Immature natural killer cell (primary cell): ENCODE measurements at places on chromosomes 7 and 10.

DNA sequence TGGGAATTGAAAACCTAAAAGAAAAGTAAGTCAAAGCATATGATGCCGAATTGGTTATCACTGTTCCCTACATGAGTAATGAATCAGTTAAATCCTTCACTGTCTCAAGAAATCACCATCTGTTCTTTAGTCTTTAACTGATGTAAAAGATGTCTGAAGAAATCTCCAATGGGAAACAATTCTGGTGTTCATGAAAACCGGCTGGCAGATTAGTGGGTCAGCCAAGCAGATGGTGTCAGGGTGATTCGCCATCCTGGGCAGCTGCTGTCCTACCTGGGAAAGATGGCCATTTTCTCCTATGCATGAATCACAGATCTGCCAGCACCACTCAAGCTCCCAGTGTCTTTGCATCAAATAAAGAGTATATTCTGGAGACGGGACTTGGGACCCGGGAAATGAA lies 925.2 kb upstream of the GHITM start:
- no peaks in the 10 kb centered on the region for H3K36me3 ChIP-seq
- H3K27me3 ChIP-seq: no peaks in the 10 kb centered on the region
- H3K4me1 ChIP-seq: no peaks in the 10 kb centered on the region
- no peak overlapping the region for H3K4me3 ChIP-seq

GRCh38 chr7:81333004-81333403 lies 414.2 kb upstream of the SEMA3C start:
- DNase-seq: no peak
- H3K4me3 ChIP-seq: no peak overlapping the region
- H3K4me1 ChIP-seq: no peaks in the 10 kb centered on the region

DNA sequence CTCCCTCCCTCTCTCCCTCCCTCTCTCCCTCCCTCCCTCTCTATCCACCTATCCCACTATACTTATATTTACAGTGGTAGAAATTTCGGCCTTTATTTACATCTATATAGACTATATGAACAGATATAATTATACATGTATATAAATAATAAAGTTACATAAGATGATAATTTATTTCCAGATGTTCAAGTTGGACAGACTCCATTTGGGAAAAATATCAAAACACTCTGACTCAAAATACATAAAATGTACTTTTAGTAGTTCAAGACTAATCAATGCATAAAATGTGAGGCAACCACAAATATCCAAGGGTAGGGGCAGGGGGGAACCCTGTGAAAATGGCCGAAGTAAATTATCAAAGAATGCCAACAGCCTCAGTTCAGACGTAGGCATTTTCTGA lies 203.0 kb downstream of the FANK1 start:
- no peak overlapping the region for H3K27ac ChIP-seq
- no peaks in the 10 kb centered on the region for H3K4me1 ChIP-seq
- no peak for DNase-seq
- H3K4me3 ChIP-seq: no peak overlapping the region
- no peaks in the 10 kb centered on the region for H3K36me3 ChIP-seq

DNA sequence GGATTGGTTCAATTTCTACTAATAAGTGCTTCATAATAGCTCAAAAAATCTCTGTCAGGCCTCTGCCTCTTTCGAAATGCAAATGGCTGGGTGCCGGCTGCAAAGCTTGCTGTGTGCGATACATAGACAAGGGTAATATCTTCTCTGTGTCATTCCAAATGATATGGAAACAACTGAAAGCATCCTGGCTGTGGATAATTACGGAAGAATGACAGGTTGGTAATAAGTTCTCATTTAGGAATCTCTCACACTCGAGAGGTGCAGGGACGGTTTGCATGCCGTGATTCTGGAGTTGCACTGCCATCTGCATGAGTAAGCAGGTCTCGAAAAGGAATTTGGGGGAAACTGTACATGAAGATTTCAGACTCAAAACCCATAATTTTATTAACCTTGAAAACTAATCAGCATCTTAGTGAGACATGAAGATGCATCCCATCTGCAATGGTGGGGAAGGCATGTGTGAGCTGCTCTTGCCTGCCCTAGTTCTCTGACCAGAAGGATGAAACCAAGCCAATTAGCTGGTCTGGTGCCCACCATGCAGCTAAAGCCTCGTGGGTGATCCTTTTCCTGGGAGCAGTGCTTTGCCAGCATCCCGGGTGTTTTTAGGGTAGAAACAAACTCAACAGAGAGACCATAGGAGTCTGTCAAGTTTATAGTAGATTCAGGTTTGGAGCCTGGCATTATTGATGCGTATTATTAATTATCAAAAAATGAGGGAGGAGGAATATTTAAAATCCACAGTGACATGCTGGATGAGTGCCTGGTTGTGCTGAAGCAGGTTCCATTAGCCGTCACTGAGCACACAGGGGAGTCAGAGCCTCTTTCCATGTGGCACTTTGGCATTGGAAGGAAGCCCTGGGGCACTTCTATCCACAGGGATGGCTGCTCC lies 503.6 kb upstream of the MGMT start:
- H3K4me3 ChIP-seq: no peak overlapping the region
- H3K27ac ChIP-seq: no peak overlapping the region
- H3K36me3 ChIP-seq: no peaks in the 10 kb centered on the region
- H3K4me1 ChIP-seq: no peaks in the 10 kb centered on the region
- DNase-seq: no peak

GRCh38 chr7:88431882-88432281 lies 125.2 kb upstream of the STEAP4 start:
- no peaks in the 10 kb centered on the region for H3K27me3 ChIP-seq
- DNase-seq: no peak
- H3K4me3 ChIP-seq: no peak overlapping the region
- no peaks in the 10 kb centered on the region for H3K36me3 ChIP-seq
- H3K27ac ChIP-seq: no peak overlapping the region

- H3K4me1 ChIP-seq: peaks cover 13% of the 10 kb centered on the region
- H3K27ac ChIP-seq: no peak overlapping the region
- H3K36me3 ChIP-seq: no peaks in the 10 kb centered on the region
- DNase-seq: no peak
Measured at GRCh38 chr10:112946649-112947048, 3.4 kb upstream of the TCF7L2 start.

GRCh38 chr10:70940834-70941568 lies 52.6 kb upstream of the PCBD1 start:
- peaks cover 5% of the 10 kb centered on the region for H3K27me3 ChIP-seq
- DNase-seq: no peak
- H3K4me1 ChIP-seq: no peaks in the 10 kb centered on the region
- no peaks in the 10 kb centered on the region for H3K36me3 ChIP-seq
- no peak overlapping the region for H3K27ac ChIP-seq

GRCh38 chr10:88116481-88116880 lies 253.1 kb downstream of the PTEN start:
- H3K4me1 ChIP-seq: peaks cover 18% of the 10 kb centered on the region
- no peak overlapping the region for H3K4me3 ChIP-seq
- no peaks in the 10 kb centered on the region for H3K36me3 ChIP-seq
- no peaks in the 10 kb centered on the region for H3K27me3 ChIP-seq

DNA sequence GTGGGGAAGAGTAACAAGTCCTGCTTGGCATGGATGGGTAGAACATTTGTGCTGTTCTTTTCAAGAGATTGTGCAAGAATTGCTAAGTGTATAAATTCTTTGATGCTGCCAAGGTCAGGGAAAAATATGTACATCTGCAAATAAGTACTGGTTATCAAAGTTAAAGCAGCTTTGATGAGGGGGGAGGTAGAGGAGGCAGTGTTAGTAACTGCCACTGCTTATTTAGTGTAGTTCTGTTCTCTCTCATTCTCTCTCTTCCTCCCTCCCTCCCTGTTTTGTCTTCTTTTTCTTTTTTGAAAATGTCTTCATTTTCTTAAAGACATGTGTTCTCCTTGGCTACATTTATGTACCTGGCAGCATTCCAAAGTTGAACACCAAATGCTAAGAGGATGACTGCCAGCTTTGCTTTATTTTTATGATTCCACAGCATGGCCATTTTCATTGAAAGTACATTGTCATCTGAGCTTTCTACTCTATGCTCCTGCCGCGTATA lies 18.6 kb downstream of the CACNB2 start:
- no peaks in the 10 kb centered on the region for H3K27me3 ChIP-seq
- no peak overlapping the region for H3K4me3 ChIP-seq
- no peaks in the 10 kb centered on the region for H3K36me3 ChIP-seq
- H3K27ac ChIP-seq: no peak overlapping the region
- no peak for DNase-seq

DNA sequence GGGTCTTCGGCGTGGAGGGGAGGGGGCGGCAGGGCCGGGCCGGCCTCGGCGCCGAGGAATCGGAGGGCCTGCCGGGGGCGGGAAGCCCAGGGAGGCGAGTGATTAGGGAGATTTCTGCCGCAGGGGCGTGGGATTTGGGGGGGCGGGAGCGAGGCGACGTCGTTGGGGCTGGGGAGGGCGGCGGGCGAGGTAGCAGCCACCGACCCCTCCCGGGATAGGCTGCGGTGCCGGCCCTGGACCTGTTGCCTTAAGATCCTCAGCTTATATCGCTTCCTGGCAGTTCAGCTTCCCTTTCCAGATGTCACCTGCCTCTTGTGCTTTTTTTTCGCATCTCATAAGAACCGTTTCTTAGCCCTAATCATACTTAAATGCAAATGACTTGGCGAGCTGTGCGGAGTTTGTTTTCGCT lies 655 bp downstream of the LMTK2 start:
- no peaks in the 10 kb centered on the region for H3K36me3 ChIP-seq
- no peak for DNase-seq
- peak overlapping the region; percentile 92 for H3K4me3 ChIP-seq
- peaks cover 3% of the 10 kb centered on the region for H3K27me3 ChIP-seq
- H3K27ac ChIP-seq: peak overlapping the region; percentile 66
- peaks cover 38% of the 10 kb centered on the region for H3K4me1 ChIP-seq

- H3K27me3 ChIP-seq: peaks cover 10% of the 10 kb centered on the region
- H3K4me3 ChIP-seq: peak within 1 kb of the TSS; percentile 96
- peaks cover 58% of the 10 kb centered on the region for H3K4me1 ChIP-seq
- no peaks in the 10 kb centered on the region for H3K36me3 ChIP-seq
- H3K27ac ChIP-seq: peak within 1 kb of the TSS; percentile 94
- peak; percentile 94 for DNase-seq
Measured at GRCh38 chr7:38178004-38178694, at the start of gene STARD3NL. Gene STARD3NL, plus strand, starts transcription at chr7:38178245. Its CDS starts 29,260 bp downstream, at chr7:38207505.

GRCh38 chr10:78511324-78512204 lies 477.9 kb downstream of the RPS24 start:
- H3K36me3 ChIP-seq: no peaks in the 10 kb centered on the region
- DNase-seq: no peak
- peaks cover 2% of the 10 kb centered on the region for H3K27me3 ChIP-seq
- no peaks in the 10 kb centered on the region for H3K4me1 ChIP-seq

DNA sequence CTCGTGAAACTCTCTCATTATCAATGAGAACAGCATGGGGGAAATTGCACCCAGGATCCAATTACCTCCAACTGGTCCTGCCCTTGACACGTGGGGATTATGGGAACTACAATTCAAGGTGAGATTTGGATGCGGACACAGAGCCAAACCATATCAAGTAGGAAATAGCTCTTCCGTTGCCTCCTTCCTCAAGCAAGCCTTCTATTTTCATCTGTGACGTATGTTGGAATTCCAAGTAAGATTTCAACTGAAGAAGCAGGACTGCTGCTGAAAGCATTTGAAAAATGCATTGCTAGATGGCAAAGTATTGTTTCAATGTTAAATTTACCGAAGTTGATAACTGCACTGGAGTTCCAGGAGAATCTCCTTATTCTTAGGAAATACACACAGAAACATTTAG lies 178.1 kb upstream of the GALNT17 start:
- H3K36me3 ChIP-seq: no peaks in the 10 kb centered on the region
- H3K4me1 ChIP-seq: no peaks in the 10 kb centered on the region
- no peak for DNase-seq
- H3K4me3 ChIP-seq: no peak overlapping the region
- no peak overlapping the region for H3K27ac ChIP-seq
- peaks cover 5% of the 10 kb centered on the region for H3K27me3 ChIP-seq
